ENCODE measurements at places on chromosomes 11 and 22.

DNA sequence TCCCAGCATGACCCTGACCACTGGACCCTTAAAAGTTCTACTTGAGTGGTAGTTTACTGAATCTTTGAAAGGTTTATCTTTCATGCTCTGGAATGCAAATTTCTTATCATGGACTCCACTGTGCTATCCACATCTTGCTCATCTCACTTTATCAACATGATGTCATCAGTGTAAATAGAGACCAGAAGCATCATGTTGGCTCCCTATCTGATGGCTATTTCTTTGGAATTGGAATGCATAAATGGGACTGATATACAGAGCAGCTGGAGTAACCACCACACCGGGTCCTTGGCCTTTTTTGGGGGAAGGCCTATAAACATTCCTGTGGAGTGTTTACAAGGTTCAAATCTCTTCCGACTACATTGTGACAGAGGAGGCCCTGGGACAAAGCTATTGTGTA lies 74.1 kb upstream of the CEP126 start:
- DNase-seq, result no peak

DNA sequence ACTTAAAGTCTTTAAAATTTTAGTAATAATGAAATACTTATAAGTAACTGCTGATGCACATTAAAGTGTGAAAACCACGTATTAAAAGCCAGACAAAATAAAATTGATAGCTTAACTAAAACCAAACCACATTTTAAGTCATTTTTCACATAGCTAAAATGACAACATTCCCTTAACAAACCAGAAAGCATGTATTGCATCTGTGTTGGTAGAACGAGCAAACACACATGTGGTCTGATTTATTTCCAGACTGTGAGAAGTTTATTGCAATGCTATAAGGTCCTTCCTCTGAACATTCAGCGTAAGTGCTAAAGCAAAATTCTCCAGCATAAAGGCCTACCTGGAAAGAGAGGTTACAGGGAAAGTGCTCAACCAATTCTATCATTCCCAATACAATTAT lies 57.8 kb downstream of the ARHGAP20 start:
- no peak for DNase-seq

DNA sequence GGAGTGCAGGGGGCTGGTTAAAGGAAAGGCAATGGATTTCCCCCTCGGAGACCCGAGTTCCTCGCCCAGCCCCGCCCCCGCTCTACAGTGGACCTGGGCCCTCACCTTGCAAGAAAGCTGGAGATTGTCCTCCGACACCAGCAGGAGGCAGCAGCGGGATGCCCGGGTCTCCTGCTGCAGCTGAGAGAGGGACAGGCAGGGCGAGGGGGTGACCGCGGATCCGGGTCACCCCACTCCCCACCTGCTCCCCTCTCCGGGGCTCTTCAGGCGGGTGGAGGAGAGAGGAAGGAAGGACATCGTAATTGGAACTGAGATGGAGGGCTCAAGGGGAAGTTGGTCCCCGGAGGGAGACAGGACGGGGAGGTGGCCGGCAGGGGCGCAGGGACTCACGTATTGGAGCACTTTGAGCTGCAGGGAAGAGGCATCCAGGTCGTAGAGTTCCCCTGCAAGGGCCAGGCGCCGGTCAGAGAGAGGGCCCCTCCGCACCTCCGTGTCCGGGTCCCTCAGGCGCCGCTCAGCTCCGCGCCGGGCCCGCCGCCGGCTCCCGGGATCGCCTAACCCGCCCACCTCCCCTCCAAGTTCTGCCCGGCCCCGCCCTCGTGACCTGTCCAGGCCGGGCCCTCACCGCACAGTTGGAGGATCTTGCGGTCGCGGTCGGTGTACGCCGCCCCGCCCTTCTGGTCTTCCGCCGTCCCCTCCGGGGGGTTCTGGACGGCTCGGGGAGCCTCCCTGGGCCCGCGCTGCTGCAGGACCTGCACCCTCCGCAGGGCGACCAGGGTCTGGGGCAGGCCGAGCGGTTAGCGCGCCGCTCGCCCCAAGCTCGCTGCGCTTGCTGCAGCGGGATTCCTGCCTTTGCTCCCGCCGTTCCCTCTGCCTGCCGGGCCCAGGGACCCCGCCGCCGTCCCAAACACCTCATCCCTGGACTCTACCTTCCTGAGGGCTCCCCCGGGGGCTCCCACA lies 84.1 kb downstream of the PDE2A start:
- DNase-seq, result peak; percentile 53

DNA sequence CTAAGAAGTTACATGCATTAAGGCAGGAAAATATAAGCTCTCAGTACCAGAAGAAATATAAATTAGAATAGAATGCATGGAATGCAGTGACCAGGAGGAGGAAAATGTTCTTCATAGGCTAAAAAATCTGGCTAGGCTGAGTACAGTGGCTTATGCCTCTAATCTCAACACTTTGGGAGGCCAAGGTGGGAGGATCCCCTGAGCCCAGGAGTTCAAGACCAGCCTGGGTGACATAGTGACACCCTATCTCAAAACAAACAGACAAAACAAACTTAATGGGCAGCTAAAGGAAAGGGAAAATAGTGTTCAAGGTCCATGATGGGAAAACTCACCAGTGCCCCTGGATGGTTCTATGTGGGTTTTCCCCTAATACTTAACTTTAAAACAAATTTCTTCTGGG lies 78.3 kb upstream of the RASSF10 start:
- no peak for DNase-seq

DNA sequence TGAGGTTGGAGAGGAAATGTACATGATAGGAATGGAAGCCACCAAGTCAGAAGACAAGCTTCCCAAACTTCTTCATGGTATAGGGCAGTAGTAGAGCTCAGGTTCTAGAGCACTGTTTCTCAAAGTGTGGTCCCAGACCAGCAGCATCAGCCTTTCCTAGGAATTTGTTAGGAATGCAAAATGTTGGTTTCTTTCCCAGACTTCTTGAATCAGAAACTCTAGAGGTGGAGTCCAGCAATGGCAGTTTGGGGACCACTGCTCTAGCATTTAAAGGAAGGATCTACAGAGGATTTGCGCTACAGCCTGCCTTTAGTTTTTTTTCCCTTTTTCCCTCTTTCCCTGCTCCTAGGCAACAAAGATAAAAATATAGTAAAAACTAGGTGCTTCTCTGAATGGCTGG lies 17.0 kb upstream of the MMP12 start:
- no peak for DNase-seq

- DNase-seq, result no peak
Measured at GRCh38 chr11:19432370-19433061, 191.8 kb upstream of the E2F8 start.

DNA sequence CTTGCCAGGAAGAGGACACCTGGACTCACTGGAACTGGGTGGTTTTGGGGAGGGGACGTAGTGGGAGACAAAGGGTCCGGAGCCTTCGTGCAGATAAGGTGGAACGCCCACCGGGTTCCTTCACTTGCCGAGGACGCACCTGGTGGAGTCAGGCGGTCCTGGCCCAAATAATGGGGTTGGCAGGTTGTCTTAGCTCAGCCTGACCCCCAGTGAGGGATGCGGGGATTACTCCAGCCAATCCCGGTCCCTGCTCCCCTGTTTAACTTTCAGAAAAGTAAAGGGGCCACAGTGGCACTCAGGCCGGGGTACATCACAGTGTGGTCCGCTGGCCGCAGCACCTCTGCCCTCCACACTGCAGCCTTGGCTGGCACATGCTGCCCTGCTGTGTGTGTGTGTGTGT lies 18.0 kb downstream of the A4GALT start:
- no peak for DNase-seq

DNA sequence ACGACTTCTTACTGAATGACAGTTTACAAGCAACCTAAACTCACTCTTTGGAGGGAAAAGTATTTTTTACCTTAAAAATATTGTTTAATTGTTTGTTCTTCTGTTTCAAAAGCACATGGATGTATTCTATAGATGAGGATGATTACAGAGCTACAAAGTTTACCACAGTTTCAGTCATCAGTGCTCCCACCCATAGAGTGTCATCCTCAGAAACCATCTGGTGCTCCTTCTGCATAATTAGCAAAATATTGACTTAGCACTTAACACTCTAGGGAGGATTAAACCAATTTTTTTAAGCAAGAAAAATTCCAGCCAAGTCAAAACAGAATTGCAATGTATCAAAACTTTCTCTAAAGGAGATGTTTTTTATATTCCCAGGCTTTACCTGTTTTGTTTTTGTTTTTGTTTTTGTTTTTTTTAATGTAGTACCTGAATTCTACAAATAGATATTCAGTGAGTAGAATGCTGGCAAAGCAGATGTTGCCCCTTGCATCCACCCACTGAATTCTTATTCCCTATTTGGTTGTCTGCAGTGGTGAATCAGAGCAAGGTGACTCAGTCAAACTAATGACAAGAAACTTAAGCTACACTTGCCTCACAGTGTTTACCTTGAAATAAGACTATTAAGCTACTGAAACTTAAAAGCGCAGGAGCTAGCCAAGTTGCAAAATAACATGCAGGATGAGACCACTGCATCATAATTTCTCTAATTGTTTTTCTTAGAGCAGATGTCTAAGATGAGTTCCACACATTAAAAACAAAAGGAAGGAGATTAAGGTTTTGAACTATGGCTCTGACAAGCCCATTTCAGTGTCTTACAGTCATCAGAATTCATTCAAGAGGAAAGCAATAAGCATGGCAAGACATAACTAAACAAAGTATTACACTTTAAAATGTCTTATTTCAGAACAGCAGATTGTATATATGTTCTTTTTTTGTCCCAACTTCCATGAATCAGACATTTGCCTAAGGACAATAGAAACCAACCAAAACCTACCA lies 155.1 kb upstream of the SOX6 start:
- DNase-seq, result no peak

DNA sequence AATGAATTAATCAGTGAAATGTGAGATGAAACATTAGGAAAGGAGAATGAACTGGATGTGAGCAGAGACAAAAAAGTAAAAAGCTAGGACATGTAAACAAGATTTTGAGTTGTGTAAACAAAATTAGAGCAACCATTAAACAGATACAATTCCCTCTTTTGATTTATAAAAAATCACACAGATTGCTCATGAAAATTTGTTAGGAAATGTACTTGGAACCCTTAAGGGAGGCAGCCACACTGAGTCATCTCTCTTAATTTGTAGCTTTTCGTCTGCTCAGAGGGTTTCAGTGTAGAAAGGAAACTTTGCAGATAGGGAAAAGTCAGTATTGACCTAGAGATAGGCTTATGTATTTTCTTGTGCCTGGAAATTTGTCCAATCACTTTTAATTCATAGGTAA lies 49.6 kb upstream of the ME3 start:
- DNase-seq, result no peak

GRCh38 chr22:37233751-37234631 lies 10.1 kb downstream of the RAC2 start:
- no peak for DNase-seq

GRCh38 chr22:39984746-39985145 lies 10.0 kb upstream of the FAM83F start:
- no peak for DNase-seq

GRCh38 chr11:33674035-33674814 lies 26.4 kb downstream of the C11orf91 start:
- no peak for DNase-seq

GRCh38 chr11:41400819-41401382 lies 58.6 kb downstream of the LRRC4C start:
- DNase-seq, result no peak

GRCh38 chr11:39461066-39461465 lies 1998.4 kb downstream of the LRRC4C start:
- DNase-seq, result no peak

DNA sequence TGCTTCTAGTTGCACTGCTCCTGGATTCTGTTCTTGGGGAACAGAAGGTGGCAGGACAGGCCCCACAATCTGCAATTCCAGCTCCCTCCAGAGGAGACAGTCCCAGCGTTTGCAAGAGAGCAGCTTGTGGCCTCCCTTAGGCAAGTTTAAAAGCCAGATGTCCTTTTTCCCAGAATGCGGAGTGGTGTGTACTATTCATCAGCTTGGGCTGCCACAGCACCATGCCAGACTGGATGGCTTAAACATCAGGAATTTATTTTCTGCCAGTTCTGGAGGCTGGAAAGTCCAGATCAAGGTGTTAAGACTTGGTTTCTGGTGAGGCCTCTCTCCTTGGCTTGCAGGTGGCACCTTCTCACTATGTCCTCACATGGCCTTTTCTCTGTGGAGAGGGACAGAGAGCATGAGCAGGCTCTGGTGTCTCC lies 11.7 kb downstream of the MIAT start:
- DNase-seq, result no peak

DNA sequence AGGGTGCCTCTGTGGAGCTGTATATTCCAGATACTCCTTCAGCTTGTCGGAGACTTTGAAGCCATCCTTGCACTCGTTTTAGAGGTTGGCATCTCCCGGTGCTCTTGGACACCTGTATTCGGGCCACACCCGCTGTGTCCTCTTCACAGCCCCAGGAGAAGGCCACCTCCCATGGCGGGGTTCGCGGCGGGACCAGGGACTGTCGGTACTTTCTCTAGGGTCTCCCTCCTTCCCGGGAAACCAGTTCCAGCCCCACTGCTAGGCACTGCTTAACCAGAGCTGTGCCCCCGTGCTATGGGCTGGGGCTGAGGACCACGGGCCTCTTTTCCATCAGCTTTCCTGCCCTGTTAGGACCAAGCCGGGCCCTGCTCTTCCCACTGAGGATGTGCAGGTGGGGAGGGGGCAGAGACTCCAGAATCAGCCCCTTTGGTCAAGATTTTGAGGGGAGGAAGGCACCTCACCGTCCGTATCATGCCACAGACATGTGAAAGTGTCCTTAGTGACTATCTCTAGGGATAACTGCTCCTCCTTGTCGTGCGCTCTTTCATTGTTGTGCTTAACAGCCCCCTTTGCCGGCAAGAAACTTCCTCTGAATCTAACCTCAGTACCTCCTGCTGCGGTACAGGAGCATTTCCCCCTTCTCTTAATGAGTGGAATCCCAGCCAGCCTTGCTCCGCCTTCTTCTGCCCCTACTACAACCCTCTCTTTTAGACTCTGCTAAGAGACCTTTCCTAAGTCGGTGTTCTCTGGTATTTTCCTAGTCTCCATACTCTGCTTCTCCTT lies 1.2 kb upstream of the B3GAT1 start:
- DNase-seq, result no peak

- DNase-seq, result no peak
Measured at GRCh38 chr11:115518983-115519628, 14.9 kb upstream of the CADM1 start.

DNA sequence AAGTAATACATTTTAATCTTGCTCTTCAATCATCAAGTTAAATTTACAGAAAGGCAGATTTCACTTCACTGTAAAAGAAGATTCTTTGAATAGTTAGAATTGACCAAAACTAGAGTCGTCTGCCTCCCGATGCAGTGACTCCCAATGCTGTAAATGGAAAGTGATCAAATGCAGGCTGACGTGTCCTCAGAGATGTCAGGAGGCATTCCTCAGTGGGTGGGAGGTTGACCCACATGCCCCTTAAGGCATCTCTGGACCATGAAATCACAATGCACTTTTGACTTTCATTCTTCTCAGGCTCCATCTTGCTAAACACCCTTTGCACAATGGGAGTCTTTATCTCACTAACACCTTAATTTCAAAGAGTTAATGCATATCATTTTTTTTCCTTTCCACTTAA lies 19.0 kb upstream of the CECR2 start:
- DNase-seq, result no peak

- DNase-seq, result no peak
Measured at GRCh38 chr11:30855383-30856006, 269.3 kb upstream of the MPPED2 start.

GRCh38 chr11:44923115-44923514 lies 27.6 kb downstream of the TP53I11 start:
- no peak for DNase-seq
